ENCODE measurements at places on chromosomes 11 and 22. TPM values are rescaled to one million over a fixed set of nuclear protein-coding genes. Genes with fewer than 3 reads are reported as not detected.

DNA sequence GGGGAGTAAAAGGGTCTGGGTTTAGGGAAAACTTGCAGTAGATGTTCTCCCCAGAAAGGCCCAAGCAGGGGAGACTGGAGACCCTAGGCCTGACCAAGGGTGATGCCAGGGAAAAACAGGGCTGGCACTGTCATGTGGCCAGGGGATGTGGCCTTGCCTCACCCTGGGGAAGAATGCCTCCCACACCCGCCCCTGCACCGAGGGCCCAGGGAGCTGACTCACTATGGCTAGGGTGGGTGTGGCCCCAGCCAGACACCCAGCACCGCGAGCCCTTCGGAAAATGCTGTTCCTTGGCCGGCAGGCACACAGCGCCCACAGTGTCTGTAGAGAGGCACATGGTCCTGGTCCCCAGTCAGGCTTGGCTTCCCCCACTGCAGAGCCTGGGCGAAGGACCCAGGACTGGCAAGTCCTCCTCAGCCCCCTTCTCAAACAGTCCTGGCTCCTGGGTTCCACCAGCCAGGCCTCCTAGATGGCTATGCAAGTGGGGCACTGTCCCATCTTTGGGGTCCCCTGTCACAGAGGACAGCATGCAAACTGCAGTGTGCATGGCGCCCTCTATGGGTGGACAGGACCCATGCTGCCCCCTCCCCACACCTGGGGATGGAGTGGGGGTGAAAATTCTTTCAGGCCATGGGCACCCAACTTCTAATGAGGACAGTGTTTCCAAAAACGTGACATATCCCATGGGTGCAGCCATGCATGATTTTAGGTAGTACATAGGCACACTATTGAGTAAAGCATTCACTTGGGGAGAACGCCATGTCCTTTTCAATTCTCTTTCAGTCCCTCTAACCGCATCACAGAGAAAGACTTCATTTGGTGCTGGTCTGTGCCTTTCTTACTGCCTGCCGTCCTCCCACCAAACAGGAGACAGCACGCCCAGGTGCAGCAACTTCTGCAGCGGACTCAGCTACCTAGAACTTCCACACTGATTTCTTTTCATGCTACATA lies 15.2 kb downstream of the TMPRSS5 start:
- DNase-seq = peak; percentile 76

- DNase-seq = no peak
Observed at GRCh38 chr11:96187822-96188221, 155.2 kb downstream of the MAML2 start.

- DNase-seq = no peak
Observed at GRCh38 chr11:86595451-86595850, 77.0 kb downstream of the ME3 start.

DNA sequence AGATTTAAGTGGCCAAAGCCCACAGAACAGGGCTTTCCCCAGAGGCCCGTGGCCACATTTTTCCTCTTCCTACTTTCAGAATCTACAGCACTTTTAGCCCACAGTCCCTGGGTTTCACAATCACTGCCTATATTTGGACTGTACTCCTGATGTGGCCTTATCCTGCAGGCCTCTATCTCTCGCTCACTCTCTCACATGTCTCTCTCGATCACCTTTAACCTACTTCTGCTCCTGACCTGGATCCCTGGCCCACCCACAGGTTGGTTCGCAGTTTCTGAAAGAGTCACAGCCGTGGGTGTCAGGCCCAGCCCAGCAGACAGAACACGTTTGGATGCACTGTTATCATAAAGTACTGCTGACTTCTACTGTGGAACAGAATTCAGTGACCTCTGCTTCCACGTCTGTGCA lies 55.5 kb downstream of the LARGE1 start:
- DNase-seq = no peak

DNA sequence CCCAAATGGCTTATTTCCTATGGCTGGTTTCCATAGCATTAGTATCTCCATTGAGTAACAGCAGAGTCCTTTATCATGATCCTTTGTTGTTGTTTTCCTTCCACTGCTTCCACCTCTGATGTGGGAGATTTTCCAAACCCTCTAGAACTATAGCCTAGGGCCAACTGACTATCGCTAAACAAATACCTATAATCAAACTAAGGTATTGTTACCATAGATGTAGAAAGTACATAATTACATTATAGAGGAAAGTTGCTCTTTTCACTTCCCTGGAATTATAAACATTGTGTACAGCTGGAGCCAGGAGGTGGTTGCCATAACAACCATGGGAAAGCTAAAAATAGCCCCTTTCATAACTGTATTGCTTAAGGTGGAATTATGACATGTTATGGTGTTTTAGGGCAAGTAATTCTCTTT lies 47.0 kb upstream of the ALKBH3 start:
- DNase-seq = no peak

DNA sequence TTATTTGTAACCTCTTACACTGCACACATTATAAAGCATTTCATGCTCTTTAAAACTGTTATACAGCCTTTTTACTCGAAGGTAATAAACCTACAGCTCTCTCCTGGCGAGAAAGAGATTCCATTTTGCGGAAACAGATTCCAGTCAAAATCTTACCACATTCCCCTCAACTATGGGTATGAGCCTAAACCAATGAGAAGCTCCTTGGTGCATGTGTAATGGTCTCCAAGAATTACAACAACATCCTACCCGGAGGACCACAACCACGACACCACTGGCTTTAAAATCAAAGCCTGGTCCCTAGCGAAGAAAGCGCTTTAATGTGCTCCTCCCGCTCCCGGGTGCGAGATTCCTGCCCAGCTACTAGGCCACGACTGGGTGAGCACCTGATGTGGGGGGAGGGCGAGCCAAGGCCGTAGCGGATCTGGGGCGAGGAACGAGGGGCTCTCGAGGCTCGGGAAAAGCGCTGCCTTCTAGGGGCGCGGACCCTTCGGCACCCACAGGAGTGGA lies 821 bp downstream of the CELF1 start:
- no peak for DNase-seq

- no peak for DNase-seq
Observed at GRCh38 chr22:27610863-27611786, 190.4 kb downstream of the MN1 start.

DNA sequence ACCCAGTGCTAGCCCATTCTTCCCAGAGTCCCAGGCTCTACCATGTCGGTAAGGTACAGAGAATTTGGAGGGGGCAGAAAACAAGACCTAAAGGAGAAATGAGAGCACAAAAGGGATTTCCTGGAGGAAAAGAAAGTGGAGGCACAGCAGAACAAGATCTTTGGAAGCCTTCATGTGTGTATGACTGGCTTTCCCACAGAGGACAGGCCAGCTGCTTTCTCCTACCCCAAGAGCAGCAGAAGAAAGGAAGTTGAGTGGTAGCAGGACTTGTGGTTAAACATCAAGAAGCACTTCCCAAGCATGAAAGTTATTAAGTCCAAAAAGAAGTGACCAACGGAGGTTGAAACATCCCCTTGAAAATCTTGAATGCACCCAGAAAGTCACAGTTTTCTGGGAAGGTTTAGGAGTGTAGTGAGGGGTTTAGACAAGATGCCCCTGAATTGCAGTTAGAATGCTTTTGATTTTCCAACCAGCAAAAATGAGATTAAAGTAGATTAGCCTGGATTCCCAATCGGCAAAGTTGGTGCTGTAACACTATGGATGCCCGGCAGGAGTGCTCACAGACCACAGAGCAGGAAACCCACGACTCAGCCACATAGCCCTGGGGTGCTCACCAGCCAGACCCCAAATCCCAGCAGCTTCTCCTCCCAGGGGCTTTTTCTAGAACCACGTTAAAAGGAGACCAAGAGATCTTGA lies 608 bp downstream of the TMPRSS13 start:
- no peak for DNase-seq

GRCh38 chr11:127075758-127076157 lies 75.2 kb upstream of the KIRREL3 start:
- DNase-seq = no peak

DNA sequence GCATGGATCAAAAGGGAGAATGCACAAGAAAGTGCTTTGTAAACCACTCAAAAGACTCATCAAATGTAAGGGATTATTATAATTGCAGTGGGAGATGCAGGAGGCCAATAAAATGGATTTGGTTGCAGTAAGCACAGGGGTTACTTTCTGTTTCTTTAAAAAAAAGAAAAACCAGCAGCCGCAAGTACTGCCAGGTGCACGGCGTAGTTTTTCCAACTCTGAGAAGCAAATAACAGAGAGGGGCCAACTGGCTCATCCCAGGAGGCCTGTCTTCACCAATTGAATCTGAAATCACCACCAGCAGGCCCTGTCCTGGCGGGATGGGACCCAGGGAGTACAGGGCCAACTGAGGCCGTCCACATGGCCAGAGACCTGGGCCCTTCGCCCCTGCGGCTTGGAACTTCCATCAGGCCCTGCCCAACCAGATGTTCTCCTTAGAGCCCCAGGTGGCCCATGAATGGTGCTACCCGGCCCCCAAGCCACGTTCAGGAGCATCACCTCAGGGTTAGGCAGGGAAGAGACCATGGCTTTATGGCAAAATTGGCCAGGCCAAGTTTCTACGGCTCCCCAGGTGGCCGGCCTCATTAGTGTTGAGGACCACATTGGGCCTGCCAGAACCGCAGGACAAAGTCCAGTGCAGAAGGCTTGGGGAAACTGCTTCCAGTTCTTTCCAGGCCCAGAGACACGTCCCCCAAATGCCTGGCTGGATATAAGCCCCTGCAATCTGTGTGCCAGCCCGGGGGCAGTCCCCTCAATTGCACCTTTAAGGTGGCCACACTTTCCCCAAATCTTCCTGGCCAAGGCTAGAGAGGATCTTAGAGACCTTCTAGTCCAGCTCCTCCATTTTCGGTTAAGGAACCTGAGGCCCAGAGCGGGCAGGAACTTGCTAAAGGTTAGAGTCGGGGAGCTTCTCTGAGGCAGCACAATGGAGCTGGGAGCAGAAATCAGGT lies 61.7 kb downstream of the CHRDL2 start:
- no peak for DNase-seq

DNA sequence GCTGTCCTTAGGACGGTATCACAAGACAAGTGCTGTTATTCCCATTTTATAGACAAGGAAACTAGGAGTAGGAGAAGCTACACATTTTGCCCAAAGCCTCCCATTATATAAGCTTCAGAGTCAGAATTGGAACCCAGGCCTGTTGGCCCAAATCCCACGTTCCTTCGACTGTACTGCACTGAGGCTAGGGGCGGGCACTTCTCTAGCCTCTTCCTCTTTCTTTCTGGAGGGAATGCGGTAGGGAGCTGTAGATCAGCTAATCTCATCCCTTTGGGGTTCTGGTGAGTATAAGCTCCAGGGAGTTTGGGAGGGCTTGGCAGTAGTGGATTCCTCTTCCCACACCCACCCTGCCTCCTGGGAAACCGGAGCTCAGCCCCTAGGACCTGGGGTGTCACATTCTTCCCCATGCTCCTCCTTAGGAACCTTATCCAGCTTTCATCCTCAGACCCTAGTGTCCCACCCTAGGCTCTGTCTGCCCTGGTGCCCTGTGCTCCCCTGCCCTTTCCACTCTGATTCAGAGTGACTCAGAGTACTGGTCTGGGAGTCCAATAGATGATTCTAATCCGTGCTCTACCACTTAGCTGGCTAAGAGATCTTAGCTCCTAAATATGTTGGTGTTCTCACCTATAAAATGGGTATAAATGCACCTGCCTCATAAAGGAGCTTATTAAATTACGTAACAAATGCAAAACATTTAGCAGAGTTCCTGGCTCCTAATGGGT lies 29.3 kb downstream of the PHLDB1 start:
- no peak for DNase-seq

DNA sequence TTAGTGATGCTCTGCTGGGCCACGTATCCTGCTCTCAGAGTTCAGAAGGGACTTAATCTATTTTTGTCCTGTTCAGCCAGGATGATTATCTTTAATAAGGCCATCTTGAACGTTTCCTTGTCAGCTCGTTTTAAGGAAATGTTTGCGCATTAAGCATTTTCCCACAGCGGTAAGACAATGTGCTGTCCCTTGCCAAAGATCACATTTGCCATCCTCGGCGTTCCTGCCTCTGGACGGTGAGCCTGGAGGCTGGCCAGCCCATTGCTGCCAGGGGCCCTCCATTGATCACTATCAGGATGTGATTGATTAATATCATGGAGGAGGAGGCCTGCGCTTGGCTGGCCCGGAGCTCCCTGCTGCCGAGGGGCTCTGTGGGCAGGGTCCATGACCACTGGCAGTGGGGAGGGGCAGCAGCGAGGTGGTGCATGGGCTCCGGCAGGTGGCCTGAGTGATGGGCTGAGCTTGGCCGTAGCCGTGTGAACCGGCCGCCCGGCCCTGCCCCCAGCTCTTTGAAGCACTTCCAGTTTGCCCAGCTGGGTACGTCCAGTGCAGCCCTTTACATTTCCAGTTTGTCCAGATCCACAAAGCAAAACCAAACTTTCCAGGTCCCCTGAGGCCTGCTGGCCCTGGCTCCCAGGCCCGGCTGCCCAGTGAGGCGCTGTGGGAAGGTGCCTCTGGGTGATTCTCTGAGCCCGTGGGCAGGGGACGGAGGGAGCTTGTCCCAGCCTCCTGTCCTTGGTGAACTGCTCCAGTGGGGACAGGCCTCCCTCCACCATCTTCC lies 49.5 kb upstream of the SMIM38 start:
- no peak for DNase-seq

The SPCS2 gene
- total RNA-seq = 133 TPM

The SLC16A8 gene
- total RNA-seq = not detected

The OOSP4B gene
- total RNA-seq = not detected

The OR51E2 gene
- not detected for total RNA-seq

The FAM118A gene
- 43.2 TPM for total RNA-seq

The MAPK8IP1 gene
- 10.1 TPM for total RNA-seq

The DAGLA gene
- total RNA-seq = 2.7 TPM

The FAM181B gene
- not detected for total RNA-seq

The OR5L2 gene
- not detected for total RNA-seq

The OR51I1 gene
- 23.1 TPM for total RNA-seq
